Activated gamma-delta T cell treated with Interleukin-2 at 50 U/mL for 16 hours (primary cell): ENCODE measurements at places on chromosomes 16 and 17.
A peak's percentile ranks its signal among the peaks of the same experiment; 100 is the strongest.

DNA sequence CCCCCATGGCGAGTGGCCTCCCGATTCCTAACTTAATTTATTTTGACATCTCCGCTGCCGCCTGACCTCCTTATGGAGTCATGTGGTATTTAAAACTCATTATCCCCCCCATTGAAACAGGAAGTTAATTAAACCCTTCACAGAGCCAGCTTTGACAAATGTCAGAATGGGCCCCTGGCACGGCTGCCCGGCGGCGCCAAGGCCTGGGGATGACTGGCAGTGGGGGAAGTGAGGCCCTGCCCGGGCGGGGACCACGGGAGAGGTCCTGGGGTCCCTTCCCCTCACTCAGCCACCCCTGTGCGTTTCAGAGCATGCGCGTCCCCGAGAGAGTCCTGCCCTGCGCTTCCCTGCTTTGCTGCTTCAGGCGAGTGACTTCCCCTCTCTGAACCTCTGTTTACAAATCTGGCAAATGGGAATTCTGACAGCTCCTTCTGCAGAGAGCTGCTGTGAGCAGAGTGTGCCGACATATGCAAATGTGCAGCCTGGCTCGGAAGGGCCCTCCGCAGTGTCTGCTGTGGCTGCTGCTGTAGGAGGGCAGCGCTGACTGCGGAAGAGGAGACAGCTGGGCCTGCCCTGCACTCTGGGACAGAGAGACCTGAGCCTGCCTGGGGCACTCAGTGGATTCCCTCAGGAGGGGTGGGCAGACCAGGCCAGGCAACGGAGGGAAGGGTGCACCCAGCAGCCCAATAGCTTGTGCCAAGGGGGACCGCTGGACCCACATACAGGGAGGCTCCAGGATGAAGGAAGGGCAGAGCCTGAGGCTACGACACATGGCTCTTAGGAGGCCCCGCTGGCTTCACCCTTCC lies 4.4 kb upstream of the ZFPM1 start:
- no peak for DNase-seq

GRCh38 chr17:76458580-76459490 lies 5.9 kb upstream of the UBE2O start:
- no peak for DNase-seq

GRCh38 chr16:85798901-85799496 lies 345 bp downstream of the EMC8 start:
- peak; percentile 13 for DNase-seq

- DNase-seq = no peak
Observed at GRCh38 chr16:86681031-86681756, 102.8 kb downstream of the FOXL1 start.

- DNase-seq = no peak
Observed at GRCh38 chr17:29070781-29071180, 27.8 kb downstream of the PIPOX start.

GRCh38 chr17:49223517-49224197 lies 6.9 kb downstream of the PHOSPHO1 start:
- peak; percentile 64 for DNase-seq

DNA sequence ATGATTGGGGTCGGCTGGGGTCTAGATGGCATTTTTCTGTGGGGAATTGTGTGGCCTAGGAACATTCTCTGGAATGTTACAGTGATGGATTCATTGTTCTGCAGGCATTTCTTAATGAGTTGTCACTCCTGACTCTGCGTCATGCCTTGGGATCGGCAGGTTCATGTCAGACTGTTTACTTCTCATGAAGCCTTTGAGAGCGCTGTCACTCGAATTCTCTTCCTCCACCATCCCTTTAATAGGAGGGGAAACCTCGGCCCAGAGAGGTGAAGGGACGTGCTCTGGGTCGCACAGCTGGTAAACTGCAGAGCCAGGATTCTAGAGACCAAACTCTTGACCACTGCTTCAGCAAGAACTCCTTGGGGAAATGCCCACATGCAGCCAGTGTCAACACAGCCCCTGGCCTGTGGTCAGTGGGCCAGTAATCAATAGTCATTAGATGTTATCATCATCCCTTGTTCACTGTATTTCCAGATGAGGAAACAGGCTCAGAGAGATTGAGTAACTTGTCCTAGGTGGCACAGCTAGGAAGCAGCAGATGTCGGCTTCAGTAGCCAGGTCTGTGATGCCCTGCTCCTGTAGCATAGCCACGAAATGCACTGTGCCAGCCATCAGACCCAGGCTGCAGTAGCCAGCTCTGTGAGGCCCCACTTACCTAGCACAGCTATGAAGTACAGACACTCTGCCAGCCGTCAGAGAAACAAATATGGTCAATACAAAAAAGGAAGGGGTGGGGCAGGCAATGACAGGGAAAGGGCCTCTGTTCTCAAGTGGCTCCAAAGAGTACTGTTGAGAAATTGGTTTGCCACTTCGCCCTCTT lies 259.0 kb downstream of the CPPED1 start:
- DNase-seq = no peak

GRCh38 chr16:750485-750884 lies 9.7 kb upstream of the CIAO3 start:
- no peak for DNase-seq

DNA sequence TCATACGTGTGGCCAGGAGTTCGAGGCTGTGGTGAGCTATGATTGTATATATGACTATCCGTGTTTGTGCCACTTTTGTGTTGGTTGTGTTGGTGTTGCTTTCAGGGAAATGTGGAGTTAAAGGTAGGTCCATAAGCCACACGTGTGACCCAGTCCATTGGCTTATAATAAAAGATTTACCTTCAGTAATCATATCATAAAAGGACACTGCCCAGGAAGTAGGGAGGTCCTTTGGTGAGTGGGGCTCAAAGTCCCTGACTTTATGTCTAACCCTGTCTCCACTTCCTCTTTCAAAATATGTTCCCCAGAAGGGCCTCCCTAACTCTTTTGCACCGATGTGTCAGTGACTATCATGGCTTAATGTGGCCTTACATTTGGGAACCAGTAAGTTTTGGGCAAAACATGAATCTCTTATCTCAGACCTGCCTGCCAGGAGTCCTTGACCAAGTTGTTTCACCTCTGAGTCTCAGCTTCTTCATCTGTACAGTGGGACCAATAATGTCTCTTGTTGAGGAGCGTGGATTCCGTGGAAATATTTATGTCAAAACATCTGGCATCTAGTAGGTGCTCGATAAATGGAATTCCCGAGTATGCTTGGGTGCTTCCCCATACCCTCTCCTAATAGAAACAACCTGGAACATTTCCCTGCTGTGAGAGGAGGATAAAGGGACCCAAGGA lies 4.8 kb downstream of the TNP2 start:
- no peak for DNase-seq

DNA sequence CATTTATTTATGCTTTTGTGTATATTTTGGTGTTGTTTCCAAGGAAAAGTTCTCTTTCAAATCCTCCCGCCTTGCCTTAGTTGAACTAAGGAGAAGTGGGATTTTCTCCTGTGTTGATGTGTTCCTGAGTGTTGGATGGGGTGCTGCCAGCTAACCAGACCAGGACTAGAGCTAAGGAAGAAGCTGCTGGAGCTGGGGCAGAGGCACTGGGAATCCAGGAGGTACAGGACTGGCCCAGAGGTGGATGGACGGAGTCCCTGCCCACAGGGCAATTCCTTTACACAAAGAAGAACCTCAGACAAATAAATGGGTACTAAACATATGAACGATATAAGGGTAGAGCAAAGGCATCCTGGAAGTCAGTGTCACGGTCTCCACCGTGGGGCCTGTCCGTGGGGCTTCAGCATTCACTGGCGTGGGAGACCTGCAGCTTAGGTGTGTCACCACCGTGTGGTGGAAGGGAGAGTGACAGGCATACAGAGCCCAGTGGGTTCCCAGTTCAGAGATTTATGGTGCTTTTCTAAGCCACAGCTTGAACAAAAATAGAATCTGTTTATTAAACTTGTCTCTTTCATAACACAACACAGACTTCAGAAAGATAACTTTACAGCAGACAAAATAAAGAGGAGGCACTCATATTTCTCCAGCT lies 270.7 kb downstream of the NTN1 start:
- DNase-seq = peak; percentile 7

DNA sequence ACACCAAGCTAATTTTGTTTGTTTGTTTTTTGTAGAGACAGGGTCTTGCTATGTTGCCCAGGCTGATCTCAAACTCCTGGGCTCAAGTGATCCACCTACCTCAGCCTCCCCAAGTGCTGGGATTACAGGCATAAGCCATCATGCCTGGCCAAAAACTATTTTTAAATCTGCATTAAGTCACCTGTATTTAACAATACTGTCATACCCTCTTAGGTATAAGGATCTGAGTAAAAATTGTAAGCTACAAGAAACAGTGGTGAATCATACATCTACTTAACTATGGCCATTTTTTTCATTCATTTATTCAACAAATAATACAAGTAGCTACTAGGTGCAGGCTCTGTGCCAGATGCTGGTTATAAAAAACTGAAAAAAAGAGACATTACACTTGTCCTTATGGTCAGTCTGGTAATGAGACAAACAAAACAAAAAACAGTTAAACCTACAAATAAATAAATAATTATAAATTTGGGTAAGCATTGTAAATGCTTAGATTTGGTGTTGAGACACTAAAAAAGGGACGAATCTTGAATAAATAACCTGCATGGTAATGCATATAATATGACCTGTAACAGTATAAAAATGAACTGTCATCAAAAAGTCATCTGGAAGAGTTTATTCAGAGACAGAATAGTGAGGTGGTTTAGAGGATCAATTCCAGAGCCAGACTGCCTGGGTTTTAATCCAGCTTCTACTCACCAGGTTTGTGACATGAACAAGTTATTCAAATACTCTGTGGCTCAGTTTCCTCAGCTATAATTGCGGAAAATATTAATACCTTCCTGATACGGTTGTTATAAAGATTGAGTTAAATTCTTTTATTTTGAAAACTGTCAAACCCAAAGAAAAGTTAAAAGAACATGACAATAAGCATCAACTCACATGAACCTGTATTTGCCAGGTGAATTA lies 26.8 kb downstream of the BRIP1 start:
- DNase-seq = no peak

DNA sequence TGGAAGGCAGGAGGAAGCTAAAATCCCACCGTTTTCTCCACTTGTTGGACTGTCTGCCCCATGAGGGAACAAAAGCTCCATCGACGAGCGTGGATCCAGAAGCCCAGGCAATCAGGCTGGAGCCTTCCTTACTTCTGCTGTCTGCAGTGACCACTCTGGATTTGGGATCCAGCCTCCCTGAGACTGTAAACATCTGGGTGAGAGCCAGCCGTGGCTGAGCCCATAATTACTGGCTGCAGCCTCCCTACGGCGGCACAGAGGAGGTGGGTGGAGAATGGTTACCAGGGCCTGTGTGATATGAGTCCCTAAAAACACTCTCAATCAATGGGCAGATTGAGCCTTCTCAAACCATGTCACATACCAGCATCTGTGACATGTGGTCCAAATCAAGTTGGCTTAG lies 158.2 kb downstream of the FOXL1 start:
- no peak for DNase-seq

GRCh38 chr17:16877099-16877498 lies 94.8 kb downstream of the TNFRSF13B start:
- DNase-seq = no peak

DNA sequence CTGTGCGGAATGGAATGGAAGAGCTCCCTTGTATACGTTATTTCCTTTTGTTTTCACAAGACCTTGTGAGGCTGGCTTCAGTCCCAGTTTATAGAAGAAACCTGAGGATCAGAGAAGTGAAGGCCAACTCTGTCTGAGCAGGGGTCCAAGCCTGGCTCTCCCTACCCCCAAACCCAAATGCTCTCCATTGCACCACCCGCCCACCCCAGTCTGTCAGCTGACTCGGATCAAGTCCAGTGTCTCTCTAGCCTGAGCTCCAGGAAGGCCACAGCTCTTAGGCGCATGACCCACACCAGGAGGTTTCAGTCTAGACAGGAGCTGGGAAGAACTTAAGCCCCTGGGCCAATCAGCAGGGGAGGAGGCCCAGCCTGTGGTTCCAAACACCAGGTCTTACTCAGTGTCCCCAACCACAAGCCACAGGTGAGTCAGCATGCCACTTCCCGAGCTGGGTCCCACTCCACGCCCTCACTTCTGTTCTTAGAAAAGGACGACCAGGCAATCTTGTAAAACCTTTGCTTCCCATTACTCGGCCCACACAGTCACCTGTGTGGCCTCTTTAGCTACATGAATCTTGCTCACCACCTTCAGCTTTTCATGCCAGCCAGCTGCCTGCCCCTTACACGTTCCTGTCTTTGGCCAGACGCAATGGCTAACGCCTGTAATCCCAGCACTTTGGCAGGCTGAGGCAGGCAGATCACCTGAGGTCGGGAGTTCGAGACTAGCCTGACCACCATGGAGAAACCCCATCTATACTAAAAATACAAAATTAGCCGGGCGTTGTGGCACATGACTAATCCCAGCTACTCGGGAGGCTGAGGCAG lies 27.8 kb downstream of the TK2 start:
- DNase-seq = peak; percentile 88

DNA sequence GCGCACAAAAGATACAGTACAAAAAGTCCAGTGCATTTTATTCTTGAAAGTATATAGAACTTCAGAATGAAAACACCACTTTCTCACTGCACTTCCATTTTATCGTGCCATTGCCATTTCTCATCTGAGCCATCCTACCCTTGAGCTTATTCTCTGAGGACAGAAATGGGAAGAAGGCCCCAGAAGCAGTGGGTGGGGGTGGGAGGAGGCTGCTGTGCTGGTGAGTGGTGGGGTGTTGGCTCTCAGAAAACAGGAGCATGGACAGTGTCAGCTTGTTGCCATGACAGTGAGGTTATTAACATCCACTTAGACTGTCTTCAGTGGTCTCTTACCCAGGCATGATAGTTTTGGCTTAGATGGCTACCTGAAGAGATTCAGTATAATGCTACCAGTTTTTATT lies 4.5 kb downstream of the ATMIN start:
- no peak for DNase-seq

DNA sequence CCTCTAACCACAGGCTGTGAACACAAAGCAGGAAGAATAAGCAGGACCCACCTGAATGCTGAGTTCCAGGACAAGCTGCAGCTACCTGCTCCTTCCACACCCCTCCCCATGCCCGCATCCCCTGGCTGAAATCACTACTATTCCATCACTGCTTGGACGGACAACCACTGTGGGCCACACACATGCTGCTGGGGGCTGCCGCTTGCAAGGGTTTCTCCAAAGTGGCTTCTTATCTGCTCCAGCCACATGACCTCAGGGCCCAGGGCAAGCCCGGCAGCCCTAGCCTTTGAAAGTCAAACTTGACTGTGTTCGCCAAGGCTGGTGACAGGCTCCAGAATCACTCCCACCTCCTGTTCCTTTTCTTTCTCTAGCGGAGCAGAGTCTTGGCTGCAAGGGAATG lies 18.4 kb downstream of the FA2H start:
- DNase-seq = no peak

DNA sequence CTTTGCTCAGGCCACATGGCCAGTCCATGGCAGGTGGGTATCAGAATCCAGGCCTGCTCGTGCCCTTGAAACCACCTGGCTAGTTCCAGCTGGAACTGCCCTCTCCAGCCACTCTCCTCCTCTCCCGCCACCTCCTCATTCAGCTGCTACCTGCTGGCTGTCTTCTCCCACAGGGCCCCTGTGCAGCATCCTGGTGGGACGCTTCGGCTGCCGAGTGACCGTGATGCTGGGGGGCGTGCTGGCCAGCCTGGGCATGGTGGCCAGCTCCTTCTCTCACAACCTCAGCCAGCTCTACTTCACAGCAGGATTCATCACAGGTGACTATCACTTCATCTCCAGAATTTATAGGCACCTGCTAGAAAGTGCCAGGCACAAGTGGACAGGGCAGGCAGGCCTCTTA lies 10.1 kb downstream of the SLC16A5 start:
- DNase-seq = no peak
